Stimulated activated CD8-positive, alpha-beta memory T cell treated with anti-CD3 and anti-CD28 coated beads, Interleukin-4, amount 100 ng/mL, for 1 hour (primary cell): ENCODE measurements at places on chromosomes 4 and X.

DNA sequence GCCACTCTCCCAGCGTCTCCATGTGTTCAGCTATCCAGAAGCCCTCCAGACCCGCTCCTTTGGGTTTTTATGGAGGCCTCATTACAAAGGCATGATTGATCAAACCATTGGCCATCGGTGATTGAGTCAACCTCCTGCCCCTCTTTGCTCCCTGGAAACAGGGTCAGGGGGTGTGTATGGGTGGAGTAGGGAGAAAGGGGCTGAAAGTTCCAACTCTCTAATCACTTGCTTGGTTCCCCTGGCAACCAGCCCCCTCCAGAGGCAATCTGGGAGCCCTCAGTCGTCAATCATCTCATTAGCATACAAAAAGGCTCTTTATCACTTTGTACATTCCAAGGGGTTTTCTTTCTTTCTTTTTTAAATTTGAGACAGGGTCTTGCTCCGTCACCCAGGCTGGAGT is 2.3 kb downstream of the TRIM2 start:
- DNase-seq: no peak

DNA sequence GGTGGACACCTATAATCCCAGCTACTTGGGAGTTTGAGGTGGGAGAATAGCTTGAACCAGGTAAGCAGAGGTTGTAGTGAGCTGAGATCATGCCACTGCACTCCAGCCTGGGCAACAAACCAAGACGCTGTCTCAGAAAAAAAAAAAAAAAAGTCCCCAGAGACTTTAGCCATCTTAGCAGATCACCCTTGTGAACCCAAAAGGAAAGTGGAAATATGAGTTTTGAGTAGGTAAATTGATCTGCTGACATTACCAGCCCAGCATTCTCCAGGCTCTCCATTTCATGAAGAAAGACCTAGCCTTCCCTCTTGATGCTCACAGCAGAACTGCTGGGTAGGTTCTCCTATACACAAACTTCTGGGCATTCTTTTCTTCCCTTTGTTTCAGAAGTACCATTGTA is 24.5 kb upstream of the HNRNPD start:
- DNase-seq: no peak

- no peak for DNase-seq
Observed at GRCh38 chr4:150268444-150268843, 190.2 kb downstream of the DCLK2 start.

- no peak for DNase-seq
Observed at GRCh38 chr4:34250562-34250961, 1993.8 kb downstream of the ARAP2 start.

DNA sequence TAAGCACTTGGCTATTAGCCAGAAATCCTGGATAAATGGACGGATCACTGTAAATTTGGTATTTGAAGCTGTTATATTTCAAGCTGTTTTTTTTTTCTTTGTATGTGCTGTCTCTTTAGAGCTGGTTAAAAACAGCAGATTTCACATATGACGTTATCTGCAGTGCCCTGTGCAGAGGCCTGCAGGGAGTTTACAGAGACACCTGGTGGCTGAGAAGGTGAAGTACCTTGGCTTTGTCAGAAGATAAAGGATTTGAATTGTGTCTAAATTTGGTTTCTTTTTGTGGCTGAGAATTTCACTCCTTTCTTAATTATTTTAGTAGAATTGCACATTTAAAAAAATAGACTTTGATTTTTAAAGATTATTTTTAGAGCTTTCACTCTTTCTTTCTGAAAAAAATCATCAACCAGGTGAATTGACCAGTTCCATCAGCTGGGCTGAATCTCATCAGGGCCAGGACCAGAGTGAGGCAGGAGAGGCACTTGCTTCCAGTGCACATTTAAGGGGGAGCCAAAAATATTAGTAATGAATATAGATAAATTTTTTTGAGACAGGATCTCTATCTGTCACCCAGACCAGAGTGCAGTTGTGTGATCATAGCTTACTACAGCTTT is 9.6 kb upstream of the CHRNA9 start:
- DNase-seq: peak; percentile 39

DNA sequence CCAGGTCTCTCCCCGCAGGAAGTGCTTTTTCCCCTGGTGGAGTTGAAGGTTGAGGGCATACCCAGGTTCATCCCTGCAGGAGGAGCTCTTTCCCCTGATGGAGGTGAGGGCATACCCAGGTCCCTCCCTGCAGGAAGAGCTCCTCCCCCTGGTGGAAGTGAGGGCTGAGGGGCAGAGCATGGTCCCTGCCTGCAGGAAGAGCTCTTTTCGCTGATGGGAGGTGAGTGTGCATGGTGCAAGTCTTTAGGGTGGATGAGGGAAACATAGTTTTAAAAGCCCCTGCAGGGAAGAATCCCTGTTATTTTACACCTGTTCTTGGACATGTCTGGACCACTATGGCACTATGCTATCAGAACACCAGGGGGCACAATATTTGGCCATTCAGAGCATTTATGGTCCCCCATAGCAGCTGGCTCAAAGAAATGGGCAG is 43.7 kb upstream of the PUDP start:
- DNase-seq: no peak

DNA sequence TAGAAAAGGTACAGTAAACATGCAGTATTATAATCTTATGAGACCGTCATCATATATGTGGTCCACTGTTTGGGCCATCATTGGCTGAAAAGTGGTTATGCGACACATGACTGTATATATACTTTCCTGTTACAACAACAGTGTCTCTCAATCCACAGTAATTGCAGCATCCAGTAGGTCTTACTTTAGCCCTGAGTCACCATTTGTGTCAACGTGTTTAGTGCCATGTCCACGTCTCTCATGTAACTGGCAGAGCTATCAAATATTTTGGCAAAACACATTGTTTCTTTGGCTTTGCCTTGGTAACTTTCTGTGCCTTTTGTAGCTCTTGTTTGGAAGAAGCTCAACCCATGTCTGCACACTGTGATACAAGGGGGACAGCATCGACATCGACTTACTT is 73.8 kb downstream of the CD38 start:
- DNase-seq: no peak

- no peak for DNase-seq
Observed at GRCh38 chr4:87620086-87620485, 11.8 kb downstream of the DSPP start.
